ENCODE measurements at places on chromosomes 4 and X.
A peak's percentile ranks its signal among the peaks of the same experiment; 100 is the strongest.

- ATAC-seq: no peak
Measured at GRCh38 chr4:98993419-98994071, 2.0 kb upstream of the METAP1 start.

DNA sequence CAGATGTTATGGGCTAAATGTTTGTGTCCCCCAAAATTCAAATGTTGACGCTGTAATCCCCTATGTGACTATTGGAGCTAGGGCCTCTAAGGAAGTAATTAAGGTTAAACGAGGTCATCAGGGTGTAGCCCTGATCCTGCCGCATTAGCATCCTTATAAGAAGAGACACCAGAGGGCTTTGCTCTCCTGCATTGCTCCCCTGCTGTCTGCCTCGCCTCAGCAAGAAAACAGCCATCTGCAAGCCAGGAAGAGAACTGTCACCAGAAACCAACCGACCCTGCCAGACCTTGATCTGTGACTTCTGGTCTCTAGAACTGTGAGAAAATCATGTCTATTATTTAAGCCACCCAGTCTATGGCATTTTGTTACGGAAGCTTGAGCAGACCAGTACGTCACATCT, 331.9 kb downstream of the DCTD start:
- no peak for ATAC-seq

DNA sequence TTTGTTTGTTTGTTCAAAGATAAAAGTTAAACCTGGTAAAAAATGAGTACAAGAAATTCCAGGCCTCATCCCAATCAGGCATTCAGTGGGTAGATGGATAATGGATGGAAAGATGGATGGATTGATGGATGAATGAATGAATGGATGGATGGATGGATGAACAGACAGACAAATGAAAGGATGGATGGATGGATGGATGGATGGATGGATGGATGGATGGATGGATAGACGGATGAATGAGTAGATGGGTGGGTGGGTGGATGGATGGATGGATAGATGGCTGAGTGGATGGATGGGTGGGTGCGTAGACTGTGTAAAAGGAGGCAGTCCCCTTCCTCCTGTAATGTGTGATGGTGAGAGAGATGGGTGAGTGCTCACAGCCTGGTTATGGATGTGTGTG, 206.7 kb downstream of the FRMPD4 start:
- ATAC-seq: no peak

DNA sequence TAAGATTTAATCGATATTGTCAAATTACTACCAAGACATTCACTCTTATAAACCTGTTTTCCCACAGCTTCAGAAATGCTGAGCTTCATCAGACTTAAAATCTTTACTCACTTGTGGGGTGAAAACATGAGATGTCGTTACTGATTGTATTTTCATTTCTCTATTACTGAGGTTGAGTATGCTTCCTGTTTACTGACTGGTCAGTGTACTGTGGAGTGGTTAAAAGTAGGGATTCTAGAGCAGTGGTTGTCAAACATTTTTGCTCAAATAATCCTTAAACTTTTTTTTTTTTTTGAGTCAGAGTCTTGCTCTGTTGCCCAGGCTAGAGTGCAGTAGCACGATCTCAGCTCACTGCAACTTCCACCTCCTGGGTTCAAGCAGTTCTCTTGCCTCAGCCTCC, 50.3 kb downstream of the NSUN7 start:
- ATAC-seq: peak; percentile 80

- ATAC-seq: no peak
Measured at GRCh38 chrX:12994321-12994720, 19.4 kb downstream of the TMSB4X start.

DNA sequence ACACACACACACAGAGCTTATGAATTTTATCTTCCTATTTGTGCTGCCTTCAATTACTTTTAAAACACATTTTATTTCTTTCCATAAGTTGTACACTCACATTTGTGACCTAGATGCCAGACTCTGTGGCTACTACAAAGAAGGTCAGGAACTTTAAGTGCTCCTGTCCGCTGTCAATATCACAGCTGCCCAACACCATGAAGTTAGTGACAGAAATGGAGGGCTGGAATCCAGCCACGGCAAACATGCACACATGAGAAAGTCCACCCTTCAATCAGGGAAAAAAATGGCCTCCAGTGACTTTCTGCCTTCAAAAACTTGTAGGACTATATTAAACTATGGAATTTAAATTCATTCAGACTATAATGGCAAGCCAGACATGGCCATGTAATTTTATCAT, 334.4 kb upstream of the FSTL5 start:
- ATAC-seq: no peak

DNA sequence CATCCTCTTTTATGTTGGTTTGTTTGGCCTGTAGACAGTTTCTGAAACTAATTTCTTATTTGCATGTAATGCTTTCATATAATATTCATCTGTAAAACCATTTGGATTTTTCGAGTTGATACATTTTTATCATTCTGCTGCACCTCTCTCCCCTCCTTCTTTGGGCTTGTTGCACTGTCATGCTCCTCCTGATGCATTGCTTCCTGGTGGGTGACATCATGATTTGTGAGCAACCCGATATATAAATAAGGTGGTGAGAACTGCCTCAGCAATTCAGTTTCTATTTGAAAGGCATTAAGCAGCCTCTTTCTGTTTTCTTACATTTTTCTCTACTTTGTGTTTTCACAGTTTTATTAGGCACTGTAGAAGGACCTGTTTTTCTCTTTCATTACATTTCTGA, 515.7 kb downstream of the RPA4 start:
- ATAC-seq: no peak

- ATAC-seq: no peak
Measured at GRCh38 chr4:185623444-185624258, 88.3 kb upstream of the PDLIM3 start.

GRCh38 chr4:10983885-10984640, 299.5 kb upstream of the CLNK start:
- ATAC-seq: no peak

- ATAC-seq: no peak
Measured at GRCh38 chr4:10011885-10012284, 9.4 kb downstream of the SLC2A9 start.
